Hypothalamus (tissue), 51 donors: ENCODE measurements at places on chromosomes 3 and 15.
A peak's percentile ranks its signal among the peaks of the same experiment; 100 is the strongest.

DNA sequence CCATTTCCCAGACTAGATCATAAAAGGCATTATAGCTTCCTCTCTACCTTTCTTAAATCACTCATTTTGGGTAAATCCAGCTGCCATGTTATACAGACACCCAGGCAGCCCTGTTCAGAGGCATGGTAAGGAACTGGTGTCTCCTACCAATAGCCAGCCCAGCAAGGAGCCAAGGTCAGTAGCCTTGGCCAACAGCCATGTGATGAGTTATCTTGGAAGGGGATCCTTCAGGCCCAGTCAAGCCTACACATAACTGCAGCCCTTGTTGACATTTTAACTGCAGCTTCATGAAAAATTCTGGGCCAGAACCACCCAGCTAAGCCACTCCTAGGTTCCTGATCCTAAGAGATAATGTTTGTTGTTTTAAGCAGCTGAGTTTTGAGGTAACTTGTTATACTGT lies 29.0 kb upstream of the ZMAT3 start:
- no peak for DNase-seq

DNA sequence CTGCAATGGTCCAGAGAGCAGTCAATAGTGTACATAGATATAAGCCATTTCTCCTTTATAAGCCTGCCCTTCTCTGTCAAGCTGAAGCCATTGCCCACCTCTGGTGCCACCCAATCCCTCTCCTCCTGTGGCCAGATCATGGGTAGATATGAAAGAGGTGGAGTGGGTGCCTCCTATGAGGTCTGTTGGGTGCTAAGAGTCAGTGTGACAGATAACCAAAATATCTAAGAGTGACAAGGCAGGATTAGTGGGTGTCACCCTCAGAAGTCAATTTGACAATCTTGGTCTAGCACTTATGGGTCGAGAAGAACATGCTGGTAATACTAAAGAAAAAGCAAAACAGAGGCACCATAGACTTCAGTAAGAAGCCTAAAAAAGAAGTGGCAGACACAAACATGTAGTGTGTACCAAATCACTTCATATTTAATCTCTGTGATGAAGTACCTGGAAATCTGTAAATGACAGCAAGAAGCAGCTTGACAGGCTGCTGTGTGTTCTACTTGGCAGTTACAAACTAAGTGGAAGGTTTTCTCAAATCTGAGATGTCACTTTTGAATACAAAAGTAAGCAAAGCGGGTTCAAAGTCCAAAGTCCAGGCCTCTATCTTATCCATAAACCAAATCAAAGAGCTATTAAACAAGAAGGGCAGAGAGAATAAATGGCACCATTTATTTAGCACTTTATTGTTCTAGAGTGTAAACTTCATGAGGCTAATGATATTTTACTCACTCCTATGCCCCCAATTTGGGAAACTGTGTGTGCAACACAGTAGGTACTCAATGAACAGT lies 118.9 kb upstream of the EOMES start:
- no peak for DNase-seq

DNA sequence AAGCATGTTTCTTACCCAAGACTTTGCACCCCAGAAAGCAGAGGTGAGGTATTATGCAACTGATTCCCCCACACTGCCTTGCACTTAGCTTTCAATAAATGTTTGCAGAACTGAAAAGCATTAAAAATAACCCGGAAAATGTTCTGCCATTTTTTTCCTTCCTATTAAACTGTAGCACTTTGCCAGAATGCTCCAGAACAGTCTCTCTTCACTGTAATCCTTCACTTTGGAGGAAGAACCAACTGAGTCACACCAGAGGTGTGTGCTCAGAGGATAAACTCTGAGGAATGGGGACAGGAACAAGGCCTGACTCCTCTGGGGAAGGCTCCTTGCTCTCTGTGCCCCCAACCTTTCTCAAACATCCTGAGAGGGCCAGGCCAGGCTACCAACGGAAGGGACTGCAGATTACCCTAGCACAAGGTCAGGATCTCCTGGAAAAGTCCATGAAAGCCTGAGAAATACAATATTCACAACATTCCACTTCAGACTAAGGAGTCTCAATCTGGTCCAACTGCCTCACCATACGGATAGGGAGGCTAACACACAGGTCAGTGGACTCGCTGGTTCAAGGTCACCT lies 19.0 kb downstream of the ANP32A start:
- DNase-seq: no peak

- no peak for DNase-seq
Measured at GRCh38 chr3:67986706-67987105, 332.3 kb upstream of the SUCLG2 start.

GRCh38 chr3:51646091-51646490 lies 25.0 kb upstream of the TEX264 start:
- no peak for DNase-seq

- DNase-seq: peak; percentile 66
Measured at GRCh38 chr15:44102675-44103254, 92.3 kb downstream of the FRMD5 start.

DNA sequence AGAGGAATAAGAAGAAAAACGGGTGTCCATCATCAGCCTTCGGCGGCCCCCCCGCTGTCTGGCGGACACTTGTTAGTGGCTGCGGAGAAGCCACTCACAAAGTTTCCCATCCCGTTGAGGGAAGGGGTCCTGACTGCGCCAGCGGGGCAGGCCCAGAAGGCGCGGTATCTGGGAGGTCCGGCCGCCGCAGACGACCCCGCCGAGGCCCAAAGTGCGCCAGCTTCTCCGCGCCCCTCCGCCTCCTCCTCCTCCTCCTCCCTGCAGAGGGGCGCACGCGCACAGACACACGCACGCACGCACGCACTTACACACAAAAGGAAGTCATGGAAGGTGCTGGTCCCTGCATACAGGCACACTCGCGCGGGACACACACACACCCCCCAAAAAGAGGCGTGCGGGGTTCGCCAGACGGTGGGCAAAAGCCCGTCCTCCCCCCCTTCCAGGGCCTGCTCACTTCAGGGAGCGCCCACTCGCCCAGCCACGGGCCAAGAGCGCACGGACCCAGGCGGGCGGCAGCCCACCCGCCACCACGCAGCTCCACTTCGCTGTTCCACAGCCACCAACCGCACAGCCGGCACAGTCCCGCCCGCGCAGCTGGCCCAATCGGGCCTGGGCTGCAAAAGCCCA lies 18.0 kb downstream of the ZNF148 start:
- peak; percentile 12 for DNase-seq

DNA sequence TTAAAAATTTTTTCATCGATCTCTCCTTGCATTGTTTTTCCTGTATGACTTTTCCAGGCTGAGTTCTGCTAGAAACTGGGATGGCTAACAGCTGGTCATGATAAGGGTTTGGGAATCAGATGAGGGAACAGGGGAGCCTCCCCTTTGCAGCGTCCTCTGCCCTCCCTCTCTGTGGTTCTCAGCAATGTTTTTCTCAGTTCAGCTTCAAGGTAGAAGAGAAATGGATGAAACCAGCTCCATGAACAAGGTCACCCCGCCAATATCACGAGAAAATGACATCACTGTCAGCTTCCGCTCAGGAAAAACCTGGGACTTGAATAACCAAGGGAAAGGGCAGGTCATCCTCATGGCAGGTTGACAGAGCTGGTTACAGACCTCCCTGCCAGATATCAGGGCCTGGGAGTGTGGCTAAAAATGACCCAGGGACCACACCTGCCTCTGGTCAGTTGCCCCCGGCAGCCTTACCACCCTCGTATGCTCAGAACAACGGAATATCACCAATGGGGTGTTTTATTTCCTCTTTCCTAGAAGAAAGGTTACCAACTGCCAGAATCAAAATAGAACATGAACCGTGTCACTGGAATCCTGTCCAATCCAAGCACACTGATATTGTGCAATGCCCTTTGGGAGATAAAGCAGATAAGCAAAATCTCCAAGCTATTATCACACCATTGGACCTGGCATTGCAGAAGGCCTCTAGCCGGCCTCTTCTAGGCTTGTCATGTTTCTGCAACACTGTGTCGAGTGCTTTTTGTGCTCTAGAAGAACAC lies 26.1 kb downstream of the LSM3 start:
- DNase-seq: no peak

DNA sequence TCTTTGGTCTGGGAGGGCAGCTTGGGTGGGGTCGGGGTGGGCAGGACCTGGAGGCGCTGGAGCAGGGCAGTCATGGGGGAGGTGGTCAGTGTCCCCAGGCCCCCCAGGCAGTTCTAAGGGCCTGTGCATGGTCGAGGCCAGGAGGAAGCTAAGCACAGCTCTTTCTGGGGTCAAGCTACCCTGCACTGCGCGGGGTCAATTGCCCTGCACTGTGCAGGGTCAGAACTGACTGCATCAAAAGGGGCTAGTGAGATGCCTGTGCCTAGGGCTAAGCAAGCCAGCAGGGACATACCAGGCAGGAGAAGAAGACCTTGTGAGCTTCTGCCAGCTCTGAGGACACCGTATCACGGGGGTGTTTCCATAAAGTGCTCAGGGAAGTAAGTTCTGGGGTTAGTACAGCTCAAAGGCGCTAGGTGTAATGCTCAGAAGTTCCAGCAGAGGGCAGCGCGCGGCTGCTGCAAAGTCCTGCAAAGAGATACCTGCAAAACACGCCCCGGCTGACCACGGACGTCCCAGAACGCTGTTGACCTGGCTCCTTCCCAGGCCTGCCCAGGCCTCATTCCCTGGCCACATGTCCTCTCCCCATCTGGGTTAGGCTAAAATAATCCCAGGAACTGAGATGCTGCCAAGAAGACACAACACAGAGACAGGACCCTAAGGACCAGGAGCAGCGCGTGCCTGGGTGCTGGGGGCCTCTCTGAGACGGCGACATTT lies 18.8 kb upstream of the IQSEC1 start:
- DNase-seq: peak; percentile 64

DNA sequence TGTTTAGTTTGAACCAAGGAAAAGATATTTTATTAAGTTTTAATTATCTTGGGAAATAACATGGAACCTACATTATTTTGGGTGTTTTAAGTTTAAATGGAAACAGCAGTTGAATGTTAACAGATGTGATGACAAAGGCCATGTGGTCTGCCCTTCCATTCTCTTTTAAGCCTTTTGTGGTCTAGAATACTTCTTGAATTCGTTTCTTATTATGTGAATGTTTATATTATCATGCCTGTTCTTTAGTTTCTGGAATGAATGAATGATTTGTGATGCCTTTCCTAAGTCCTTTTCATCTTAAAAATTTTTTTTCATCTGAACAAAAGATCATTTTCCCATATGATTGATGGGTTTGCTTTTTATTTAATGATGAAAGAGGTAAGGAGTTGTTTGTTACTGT lies 44.6 kb downstream of the SNRK start:
- no peak for DNase-seq

- DNase-seq: no peak
Measured at GRCh38 chr3:169146179-169146665, 517.3 kb downstream of the MECOM start.

- DNase-seq: peak; percentile 53
Measured at GRCh38 chr15:64144565-64145281, 6.8 kb upstream of the SNX22 start.

GRCh38 chr3:195048059-195048905 lies 222.7 kb downstream of the XXYLT1 start:
- no peak for DNase-seq

GRCh38 chr3:197007953-197008352 lies 21.7 kb downstream of the MELTF start:
- no peak for DNase-seq

GRCh38 chr15:90564590-90564989 lies 34.9 kb downstream of the CRTC3 start:
- DNase-seq: no peak

DNA sequence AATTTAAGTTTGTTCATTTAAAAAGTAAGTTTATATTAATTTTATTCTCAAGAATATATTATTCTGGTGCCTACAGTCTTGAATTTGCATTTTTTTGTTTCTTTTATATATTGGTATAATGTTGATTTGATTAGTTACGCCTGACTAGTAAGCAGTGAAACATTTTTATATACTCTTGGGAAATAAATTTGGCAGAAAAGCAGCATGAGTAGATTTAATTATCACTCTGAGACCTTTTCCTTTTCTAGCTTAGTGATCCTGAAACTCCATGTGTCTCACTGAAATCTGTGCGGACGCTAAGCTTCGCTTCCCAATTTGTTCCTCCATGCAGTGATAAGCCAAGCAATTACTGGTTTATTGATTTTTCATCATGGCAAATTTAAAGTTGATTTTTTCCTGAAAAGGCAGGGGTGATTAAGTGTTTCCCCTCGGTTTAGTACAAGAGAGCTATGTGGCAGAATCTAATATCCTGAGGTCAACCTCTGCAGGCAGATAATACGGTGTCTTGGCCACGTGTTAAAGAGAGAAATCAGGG lies 87.2 kb upstream of the MLF1 start:
- DNase-seq: no peak

GRCh38 chr3:113103588-113103987 lies 107.8 kb upstream of the BOC start:
- DNase-seq: no peak

GRCh38 chr3:188233320-188233719 lies 79.4 kb downstream of the LPP start:
- DNase-seq: no peak

DNA sequence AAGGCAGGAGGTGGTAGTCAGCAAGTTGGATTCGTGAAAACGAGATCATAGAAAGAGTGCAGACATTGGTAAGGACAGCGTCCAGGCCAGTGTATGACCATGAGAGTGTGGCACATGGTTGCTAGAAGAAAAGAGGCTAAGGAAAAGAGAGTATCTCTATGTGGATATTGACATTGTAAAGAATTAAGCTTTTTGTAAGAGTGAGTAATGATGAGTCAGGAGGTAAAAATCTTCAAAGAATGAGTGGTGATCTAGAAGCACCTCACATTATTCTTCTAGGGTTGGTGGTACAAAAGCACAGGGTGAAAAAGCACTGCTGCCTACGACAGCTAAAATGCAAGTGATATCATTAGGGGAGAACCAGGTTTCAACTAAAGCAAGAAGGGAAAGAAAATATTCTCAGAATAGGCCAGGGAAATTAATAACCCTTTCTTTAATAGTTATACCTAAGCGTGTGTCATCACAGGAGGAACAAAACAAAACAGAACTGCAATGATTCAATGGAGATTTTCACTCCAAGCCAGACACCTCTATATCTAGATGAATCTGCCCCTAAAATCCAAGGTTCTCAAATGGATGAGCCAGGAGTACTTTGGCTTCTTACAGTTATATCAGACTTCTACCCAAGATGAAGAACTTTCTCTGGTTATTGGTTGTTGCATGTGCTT lies 884.7 kb downstream of the NAALADL2 start:
- no peak for DNase-seq

- no peak for DNase-seq
Measured at GRCh38 chr3:84224262-84224661, 734.5 kb upstream of the CADM2 start.

DNA sequence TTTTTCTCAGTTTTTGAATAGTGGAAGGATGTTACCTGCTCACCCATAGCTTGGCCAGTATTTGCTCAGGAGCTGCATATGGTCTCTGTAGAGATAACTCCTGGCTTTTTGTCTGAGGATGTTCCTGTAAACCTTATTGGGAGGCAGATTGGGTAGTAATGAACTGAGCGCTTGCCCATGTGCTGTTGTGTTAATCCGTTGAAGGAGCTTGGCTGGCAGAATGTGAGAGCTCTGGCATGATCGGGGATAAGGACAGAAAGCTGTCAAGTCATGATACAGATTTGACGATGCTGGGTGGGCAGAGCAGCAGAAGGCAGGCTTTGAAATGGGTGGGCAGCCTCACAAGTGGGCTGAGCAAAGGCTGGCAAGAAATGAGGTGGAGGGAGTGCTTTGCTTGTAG lies 27.4 kb downstream of the SH3GL3 start:
- DNase-seq: no peak
